HT-29 (cell line): ENCODE measurements at places on chromosomes 5 and 9. TPM values are rescaled to one million over a fixed set of nuclear protein-coding genes. Genes with fewer than 3 reads are reported as not detected.

SPAAR gene
- total RNA-seq, result 0.23 TPM in 1 of 2 replicates, not detected in the other

OSTF1 gene
- 32.1 and 36.6 TPM in 2 replicates for total RNA-seq

GRAMD2B gene
- total RNA-seq, result 4.0 and 5.7 TPM in 2 replicates

PCAT7 gene
- 1.3 and 1.4 TPM in 2 replicates for total RNA-seq

ZBTB34 gene
- 1.6 and 2.7 TPM in 2 replicates for total RNA-seq

GABRA1 gene
- total RNA-seq, result not detected in 2 replicates

KIF24 gene
- 8.0 and 8.4 TPM in 2 replicates for total RNA-seq

LAMC3 gene
- not detected in 2 replicates for total RNA-seq

FBP2 gene
- not detected in 2 replicates for total RNA-seq

- DNase-seq, result no peak
Measured at GRCh38 chr9:129627556-129628440, 1.8 kb downstream of the NTMT1 start.

- no peak for DNase-seq
Measured at GRCh38 chr9:92720209-92720765, 44.3 kb downstream of the BICD2 start.

- no peak for DNase-seq
Measured at GRCh38 chr9:75803130-75803529, 87.3 kb upstream of the PCSK5 start.

DNA sequence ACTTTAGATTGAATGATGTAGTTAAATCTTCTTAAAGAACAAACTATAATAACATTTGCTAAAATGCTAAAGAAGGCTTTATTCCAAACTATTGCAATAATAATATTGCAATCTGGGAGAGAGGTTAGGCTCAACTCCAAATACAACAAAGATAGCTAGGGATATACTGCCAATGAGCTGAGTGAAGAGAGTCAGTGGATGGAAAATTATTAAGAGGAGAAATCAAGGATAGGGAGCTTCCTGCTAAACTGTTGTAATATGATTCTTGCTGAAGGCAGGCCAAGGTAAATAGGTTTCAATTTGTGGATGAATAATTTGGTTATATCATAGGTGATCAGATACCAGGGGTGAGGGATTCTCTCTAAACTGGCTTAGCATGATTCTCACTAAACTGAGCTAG, 1651.5 kb downstream of the EFNA5 start:
- no peak for DNase-seq

- no peak for DNase-seq
Measured at GRCh38 chr5:63596254-63596653, 366.0 kb downstream of the HTR1A start.

DNA sequence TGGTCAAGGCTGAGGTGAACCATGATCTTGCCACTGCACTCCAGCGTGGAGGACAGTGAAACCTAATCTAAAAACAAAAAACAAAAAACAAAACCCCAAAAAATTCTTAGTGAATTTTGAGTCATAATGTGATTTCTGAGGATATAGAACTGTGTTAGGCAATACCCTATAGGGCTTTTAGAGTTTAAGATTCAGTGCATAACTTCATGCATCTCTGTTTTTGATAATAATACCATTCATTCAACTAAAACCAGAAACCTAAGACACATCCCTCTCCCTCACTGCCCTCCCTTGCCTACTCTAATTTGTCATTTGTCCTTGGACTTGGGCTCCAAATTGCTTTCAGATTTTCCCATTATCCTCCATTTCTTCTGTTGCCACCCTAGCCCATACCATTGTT, 405.7 kb upstream of the EDIL3 start:
- no peak for DNase-seq

DNA sequence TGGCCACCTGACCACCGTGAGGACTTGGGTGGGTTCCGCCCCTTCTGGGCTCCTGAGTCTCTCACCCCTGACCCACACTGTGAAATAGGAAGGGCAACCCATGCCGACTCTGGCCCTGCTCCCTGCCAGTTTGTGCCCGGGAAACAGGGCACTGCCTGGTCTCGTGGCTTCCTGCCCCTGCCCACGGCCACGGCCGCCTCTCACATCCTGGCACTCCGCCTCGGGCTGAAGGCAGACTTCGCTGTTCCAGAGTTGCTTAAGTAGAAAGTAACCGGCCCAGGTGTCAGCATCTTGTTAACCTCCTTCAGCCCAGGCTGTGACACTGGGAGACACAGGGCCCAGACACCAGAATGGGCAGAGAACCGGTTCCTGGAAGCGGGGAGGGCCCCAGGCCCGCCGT, 68.7 kb upstream of the RNU6ATAC start:
- DNase-seq, result no peak

DNA sequence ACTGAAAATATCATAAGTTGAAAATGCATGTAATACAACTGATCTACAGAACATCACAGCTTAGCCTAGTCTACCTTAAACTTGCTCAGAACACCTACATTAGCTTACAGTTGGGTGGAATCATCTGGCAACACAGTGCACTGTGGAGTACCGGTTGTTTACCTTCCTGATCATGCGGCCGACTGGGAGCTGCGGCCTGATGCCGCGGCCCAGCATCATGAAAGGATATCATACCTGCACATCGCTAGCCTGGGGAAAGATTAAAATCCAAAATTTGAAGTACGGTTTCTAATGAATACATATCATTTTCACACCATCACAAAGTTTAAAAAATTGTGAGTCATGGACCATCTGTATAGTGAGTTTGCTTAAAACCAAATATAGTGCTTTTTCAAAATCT, 1.8 kb downstream of the HACD4 start:
- DNase-seq, result no peak

DNA sequence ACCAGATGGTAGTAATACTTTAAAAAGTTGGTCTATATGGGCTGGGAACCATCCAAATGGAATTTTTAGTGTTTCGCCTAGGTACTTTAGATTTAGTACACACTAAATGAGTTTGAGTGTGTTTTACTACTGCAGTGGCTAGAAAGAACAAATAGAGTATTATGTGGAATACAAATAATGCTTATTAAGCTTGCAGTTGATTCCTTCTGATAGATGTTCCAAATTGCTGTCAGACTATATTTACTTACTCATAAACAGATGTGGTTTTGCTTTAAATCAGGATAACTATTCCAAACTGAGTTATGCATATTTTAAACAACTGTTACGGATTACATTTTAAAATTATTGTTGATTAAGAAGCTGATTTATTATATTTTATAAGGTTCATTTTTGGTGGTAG, 103.3 kb downstream of the ZSWIM6 start:
- no peak for DNase-seq

DNA sequence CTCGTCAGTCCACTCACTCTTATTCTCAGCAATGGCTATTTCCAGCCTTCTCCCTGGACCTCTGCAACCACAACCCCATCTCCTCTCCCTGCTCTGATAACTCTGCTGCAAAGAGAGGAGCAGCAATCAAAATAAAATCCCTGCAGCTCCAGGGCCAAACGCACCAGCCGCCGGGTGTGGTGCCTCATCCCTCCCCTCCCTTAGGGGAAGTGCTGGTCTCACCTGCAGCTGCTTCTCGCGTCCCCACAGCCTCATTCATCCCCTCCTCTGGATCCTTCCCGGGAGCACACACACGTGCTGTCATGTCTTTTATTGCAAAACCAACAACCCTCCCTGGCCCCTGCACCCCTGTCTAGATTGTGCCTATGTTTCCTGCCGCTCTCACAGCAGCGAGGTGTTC, 77.8 kb downstream of the TENT4A start:
- no peak for DNase-seq

DNA sequence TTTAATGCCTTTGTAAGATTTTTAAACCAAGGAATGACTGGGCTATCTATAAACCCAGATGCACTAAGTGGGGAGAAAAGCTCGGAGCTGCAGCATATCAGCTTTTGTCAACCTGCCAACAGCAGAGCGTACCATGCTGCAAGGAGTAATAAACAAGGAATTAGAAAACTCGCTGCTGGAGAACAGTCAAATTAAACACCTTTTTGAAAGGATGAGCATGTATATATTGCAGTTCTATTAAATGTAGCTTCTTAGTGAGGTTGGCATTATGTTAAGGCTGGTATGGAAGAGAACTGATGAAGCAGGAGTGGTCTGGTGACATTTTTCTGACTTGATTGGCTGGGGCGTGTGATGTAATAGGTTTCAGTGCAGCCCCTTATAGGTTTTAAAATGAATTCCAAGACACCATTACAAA, 74.7 kb downstream of the PIK3R1 start:
- peak; percentile 49 for DNase-seq

DNA sequence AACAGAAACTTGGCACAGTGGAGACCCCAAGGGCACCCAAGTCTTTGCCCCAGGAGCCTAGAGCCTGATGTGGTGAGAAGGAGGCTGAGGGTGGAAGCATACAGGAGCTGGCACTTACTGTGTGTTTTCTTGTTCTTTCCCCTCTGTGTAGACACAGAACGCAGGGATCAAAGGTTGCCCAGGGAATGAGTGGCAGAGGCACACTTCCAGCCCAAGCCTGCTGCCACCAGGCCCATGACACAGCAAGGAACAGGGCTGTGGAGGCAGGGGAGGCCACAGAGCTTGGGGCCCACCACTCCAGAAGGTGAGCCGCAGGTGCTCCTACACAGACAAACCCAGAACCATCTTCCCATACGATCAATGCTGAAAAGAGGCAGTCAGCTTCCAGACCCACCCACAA, 73.9 kb upstream of the S1PR3 start:
- DNase-seq, result no peak

- no peak for DNase-seq
Measured at GRCh38 chr9:72814083-72814597, 138.7 kb downstream of the ALDH1A1 start.

GRCh38 chr5:169999621-170000020, 19.3 kb upstream of the INSYN2B start:
- DNase-seq, result no peak

- no peak for DNase-seq
Measured at GRCh38 chr9:104506565-104506964, 2.5 kb downstream of the OR13F1 start.

DNA sequence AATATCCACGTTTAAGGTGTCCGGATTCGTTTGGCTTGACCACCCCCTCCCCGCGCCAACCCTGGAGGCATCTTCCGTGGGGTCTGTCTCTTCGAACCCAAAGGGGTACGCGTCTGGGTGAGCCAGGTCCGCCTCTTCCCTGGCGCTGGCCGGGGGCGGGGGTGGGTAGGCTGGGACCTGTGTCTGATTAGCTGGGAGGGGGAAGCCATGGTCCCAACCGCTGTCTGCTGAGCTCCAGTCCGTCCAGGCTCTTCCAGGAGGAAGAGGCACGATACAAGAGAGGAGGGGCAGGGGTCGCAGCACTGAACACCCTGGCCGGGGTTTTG, at the start of gene LVRN:
Gene LVRN (plus strand): TSS at position 237 of the 326 bp plus-strand sequence. CDS start 143 bp downstream, outside the sequence.
- DNase-seq, result no peak

DNA sequence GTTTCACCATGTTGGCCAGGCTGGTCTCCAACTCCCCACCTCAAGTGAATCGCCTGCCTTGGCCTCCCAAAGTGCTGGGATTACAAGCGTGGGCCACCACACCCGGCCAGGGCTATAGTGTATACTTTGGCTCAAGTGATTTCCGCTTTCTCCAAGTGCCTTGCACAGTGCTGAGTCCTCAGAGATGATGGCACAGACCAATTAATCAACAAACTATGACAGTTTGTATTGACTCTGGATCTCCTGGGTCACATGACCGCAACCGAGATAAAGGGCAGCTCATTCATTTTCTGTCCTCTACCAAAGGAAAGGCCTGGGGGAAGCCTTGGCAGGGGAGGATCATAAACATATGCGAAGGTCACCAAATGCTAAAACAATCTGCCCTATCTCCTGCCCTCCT, 11.4 kb upstream of the LARP1 start:
- no peak for DNase-seq

DNA sequence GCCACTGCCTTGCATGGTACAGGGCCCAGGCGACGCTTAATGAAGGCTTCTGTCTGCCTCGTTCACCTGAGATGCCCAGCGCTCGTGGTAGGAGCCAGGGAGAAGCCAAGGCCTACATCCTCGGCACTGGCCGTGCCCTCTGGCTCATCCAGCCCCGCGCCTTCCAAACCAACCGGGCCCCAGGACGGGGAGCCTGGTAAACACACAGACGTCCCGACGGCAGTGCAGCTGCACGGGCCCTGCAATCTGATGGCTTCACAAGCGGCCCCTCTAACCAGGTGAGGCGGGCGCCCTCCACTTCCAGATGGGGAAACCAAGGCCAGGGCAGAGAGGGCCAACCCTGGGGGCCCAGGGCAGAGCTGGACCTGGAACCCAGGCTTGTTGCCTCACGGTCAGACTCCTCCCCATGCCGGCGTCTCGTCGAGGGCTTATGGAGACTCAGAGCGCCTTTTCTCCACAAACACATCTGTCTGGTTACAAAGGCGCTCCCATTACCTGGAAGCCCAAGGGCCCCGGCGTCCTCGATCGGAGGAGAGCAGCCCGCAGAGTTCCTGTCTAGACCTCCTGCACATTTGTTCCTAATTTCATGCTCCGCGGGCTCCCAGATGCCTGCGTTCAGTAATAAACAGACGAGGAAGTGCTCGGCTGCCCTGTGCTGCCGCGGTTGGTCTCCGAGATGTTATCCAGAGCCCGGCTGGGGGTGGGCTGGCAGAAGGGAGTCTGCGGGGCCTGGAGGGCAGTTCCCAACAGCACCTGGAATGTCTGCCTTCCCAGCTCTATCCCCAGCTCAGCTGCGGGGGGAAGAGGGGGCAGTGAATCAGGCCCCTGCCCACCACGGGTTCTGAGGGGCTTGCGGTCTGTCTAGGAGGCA, 23.5 kb downstream of the FAM163B start:
- DNase-seq, result no peak

DNA sequence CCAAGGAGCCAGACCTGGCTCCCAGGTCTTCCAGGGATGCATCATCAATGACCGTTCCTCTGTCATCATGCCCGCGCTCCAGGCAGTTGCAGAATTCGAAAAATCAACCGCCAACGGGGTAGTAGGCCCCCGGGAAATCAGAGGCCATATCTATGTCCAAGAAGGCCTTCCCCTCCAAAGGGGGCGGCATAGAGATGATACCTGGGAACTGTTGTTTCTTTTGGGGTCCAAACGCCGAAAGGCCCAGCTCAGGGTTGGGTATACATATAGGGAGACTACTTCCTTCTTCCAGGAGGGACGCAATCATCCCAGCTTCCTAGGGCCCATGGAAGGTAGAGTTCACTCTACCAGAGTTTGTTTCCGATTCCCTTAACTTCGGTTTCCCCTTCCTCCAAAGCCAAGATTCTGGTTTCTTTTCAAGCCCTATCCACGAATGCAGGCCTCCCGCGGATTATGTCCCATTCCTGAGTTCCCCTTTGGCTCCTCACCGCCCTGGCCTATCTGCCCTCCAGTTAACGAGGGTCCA, 754 bp downstream of the DCAF12 start:
- peak; percentile 58 for DNase-seq

- DNase-seq, result no peak
Measured at GRCh38 chr9:93303806-93304573, 120.1 kb downstream of the WNK2 start.

GRCh38 chr5:147321569-147321968, 86.7 kb downstream of the STK32A start:
- no peak for DNase-seq

DNA sequence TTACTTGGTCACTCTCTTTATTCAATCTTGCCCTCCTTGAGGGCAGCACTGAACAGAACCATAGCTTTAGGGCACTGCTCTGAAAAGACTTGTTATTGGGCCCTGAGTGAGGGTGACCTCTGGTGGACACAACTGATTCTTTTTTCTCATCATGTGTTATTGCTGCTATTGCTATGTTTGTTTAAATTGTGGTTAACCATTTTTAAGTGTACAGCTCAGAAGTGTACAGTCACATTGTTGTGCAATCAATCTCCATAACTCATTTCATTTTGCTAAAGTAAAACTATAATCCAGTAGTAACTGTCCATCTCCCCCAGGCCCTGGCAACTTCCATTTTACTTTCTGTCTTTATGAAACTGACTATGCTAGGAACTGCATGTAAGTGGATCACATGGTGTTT, 351.1 kb upstream of the RIOK2 start:
- DNase-seq, result peak; percentile 71

GRCh38 chr5:35363387-35363965, 133.2 kb upstream of the PRLR start:
- no peak for DNase-seq
